CD4-positive, alpha-beta T cell treated with Interleukin-17A for 4 hours (primary cell): ENCODE measurements at places on chromosomes 6 and 20.

- DNase-seq, result no peak
Measured at GRCh38 chr6:113115196-113115595, 741.9 kb upstream of the MARCKS start.

GRCh38 chr6:118764766-118765165 lies 113.4 kb upstream of the CEP85L start:
- no peak for DNase-seq

DNA sequence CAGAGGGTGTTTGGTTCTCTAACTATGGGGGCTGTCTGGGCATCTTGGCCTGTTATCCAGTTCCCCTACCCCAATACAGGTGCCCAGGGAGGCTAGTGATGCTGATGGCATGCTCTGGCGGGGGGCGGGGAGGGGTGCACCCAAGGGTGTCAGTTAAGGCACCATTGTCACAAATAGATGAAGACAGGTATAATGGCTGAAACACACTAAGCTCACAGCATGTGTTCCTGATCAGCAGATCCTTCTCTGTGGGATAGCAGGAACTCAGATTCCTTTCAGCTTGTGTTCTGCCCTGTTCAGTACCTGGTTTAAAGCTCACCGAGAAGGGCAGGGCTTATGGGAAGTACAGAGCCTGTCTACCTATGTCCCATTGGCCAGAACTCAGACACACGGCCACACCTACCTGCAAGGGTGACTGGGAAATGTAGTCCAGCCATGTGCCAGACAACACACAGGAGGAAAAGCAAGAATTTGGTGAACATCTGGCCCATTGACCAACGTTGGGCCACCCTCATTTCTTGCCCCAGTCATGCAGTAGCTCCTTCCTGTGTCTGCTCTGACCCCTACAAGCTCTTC lies 3.4 kb upstream of the RSPO4 start:
- DNase-seq, result peak; percentile 20

- DNase-seq, result no peak
Measured at GRCh38 chr6:131828080-131828479, 20.3 kb downstream of the ENPP1 start.

DNA sequence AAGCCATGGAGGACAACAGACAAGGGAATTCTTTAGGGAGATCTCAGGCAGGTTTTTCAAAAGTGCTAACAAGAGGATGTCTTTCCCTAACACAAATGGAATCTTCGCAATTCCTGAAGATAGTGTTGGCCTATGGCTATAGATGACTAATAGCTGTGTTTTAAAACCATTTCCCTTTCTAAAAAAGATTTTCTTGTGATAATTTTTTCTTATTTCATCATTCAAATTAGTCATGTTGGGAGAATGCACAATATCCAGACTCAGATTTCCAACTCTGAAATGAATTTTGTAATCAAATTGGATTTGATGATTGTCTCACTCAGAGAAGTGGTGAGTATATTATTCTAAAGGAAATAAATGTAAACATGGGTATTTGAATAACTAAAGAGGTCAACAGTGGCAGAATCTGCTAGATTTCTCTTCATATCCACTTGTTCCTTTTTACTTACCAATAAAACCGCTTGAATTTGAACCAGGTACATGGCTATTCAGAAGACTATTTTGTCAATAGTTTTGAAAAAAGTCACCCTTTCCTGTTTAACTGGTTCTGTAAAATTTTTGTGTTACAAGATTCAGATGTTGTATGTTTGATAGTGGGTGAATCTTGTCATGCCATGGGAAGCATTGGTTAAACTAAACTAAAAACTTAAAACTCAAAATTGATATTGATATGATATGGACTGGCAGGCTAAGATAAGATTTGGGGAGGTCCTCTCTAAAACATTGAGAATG lies 1223.7 kb upstream of the EYS start:
- DNase-seq, result no peak
